SK-N-MC (cell line): ENCODE measurements at places on chromosomes 3 and 15.

DNA sequence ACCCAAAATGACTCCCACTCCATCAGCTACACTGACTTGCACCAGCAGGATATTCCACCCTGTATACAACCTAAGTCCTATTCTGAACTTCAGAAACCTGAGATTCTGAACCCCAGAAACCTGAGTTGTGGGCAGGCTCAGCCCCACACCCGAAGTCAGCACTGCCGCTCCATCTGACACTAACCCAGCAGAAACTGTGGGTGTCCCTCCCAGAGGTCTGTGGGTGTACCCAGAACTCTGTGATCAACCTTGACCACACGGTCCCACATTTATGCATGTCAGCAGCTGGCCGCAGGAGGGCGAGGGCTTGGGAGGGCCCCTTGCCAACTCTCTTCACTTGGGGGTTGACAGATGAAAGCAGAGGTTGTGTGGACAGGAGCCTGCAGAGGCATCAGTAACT, 9.3 kb downstream of the OXTR start:
- DNase-seq: no peak

GRCh38 chr3:110806924-110807323, 264.7 kb upstream of the NECTIN3 start:
- no peak for DNase-seq

GRCh38 chr3:76245073-76245472, 459.7 kb upstream of the ZNF717 start:
- no peak for DNase-seq

DNA sequence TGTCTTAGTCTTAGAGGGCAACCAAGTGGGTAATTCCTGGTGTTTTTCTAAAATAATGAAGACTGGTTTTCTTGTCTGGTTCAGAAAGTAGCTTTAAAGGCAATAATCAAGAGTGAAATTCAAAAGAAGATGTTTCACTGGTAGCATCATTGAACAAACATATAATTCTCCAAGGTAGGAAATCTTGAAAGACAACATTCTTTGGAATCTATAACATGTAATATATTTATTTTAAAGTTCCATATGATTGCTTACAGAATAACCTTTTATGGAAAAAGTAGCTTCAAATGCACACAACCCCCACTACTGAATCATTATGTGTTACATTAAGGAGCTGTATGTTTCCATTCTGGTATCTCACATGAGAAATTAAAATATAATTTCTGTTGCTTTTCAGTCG, 13.8 kb upstream of the FOXP1 start:
- DNase-seq: no peak

DNA sequence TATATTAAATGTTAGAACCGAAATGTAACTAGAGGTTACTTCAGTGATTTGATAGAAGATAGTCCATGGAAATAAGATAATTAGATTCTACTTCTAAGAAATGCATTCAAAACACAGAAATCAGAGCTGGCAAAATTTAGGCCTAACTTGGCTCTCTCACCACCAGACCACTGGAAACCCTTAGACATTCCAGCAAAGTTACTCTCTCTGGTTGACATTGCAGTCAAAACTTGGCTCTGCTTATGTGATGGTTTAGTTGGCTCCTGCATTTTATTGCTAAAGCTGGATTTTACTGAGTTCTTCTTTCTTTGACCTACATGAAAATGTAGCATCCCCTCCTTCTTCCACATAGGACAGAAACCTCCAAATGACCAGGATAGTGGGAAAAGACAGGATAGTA, 35.4 kb upstream of the CBLB start:
- no peak for DNase-seq

DNA sequence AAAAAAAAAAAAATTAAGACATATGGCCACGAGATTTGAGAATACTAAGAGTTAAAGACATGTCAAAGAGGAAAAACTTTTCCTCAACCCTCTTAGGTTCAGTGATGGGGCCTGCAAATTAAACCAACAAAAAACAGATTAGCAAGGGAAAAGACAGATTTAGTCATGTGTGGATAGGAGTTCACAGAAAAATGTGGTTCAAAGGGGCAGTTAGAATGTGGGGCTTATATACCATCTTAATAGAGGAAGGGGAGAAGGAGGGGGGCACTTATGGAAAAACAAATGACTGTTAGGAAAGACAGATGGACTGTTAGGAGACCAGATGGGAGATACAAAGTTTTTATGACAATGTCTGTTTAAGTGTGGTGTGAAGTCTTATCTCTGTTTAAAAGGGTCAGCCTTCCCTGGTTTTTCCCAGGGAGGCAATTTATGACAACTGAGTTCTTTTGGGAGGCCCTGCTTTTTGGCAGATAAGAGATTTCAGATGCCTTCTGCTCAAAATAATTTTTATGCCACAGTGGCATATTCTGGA, 68.7 kb upstream of the FURIN start:
- no peak for DNase-seq

DNA sequence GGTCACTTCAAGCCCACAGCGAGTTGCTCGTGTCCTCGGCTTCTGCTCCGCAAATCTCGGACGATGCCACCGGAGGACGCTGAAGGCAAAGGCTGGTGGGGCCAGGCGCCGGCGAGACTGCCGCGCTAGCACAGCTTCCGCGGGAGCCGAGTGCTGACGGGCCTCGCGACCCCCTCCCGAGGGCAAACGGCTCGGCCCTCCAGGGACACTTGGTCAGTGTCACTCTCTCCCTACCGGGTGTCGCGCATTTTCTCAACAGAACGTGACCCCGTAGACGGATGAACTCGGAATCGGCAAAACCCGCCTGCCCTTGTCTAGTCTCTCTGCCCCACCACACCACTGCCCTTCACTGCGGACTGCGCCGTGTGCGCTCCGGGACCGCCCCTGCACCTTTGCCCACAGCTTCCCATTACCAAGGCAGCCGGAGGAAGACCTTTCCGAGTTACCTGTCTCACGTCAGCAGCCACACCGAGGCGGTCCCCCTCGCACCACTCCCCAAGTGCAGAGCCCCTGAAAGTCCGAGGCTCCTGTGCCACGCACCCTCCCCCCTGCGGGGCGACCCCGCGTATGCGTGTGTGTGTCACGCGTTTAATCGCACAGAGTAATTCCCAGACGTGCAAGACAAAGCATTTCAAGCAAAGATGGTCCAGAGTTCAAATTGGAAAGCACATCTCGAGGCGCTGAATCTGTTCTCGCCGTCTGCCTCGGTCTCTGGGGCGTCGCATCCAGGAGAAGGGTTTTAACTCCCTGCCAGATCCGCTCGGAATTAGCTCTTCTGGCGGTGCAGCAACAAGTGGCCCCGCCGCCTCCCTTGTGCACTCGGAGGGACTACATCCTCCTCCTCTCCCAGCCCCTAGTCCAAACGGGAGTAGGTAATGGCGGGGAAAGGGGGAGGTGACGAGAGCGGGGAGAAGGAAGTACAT, 245.0 kb upstream of the TOPAZ1 start:
- no peak for DNase-seq

- no peak for DNase-seq
Measured at GRCh38 chr3:20230954-20231353, 44.9 kb upstream of the SGO1 start.

GRCh38 chr3:105427332-105427731, 60.6 kb downstream of the ALCAM start:
- DNase-seq: no peak

DNA sequence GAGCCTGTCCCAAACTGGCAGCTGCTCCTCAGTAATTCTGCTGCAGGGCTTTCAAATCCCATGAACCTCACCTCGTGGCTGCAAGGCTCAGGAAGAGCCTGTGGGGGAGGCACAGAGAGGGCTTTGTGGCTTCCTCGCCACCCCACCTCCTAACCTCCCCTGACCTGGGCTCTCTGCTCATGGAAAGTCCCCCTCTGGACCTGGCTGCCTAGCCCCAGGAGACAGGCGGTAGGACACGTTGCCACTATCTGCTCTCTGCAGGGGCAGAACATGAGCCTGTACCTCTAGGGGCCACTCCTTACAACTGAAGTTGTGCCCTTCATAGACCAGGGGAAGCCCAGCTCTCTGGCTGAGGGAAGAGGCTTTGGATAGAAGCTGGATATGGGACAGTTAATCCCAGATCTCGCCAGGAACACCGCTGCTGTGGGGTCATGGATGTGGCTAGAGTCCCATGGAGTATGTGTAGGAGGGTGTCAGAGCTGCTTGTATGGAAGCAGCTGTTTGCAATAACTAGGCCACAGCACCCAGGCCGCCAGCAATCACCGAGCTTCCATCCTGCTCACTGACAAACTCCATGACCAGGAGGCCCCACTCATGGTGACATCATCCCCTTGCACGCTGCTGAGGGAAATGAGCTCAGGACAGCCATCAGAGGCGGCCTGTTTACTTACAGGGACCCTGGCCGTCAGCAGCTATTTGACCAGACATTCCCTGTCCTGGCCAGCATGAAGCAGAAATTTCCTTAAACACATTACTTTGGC, 34.0 kb upstream of the CILP start:
- no peak for DNase-seq

GRCh38 chr15:70956201-70956995, 63.8 kb downstream of the LRRC49 start:
- DNase-seq: no peak

GRCh38 chr3:52754373-52754772, 16.4 kb downstream of the NEK4 start:
- no peak for DNase-seq

DNA sequence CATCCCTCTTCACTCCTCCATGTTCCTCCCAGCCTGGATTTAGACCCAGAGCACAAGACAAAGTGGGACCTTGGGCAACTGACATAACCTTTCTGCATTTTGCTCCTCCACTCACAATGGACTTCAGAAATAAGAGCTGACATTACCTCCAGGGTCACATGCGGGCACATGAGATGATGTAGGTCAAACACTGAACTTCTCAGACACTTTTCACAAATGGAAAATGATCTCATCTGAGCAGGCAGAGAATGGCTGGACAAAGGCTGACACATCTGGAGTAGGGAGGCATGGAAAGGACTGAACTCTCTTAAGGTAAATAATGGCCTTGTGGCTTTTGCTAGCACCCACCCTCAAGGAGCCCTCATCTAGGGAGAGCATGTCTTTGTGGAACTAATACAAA, 849.2 kb upstream of the CFAP20DC start:
- no peak for DNase-seq

- DNase-seq: no peak
Measured at GRCh38 chr15:86558252-86558651, 478.6 kb downstream of the AGBL1 start.
